Sigmoid colon (tissue), 7 donors: ENCODE measurements at places on chromosomes 7 and 10. TPM values are rescaled to one million over a fixed set of nuclear protein-coding genes. Genes with fewer than 3 reads are reported as not detected.

The FEZF1 gene
- not detected for polyA plus RNA-seq

The MCMBP gene
- polyA plus RNA-seq, result 29.3 TPM

The NPY4R2 gene
- polyA plus RNA-seq, result 1.2 TPM

The AGR3 gene
- polyA plus RNA-seq, result 178 TPM

The FOXP2 gene
- 3.0 TPM for polyA plus RNA-seq

The LEP gene
- not detected for polyA plus RNA-seq

The RBP4 gene
- polyA plus RNA-seq, result 4.2 TPM

The DPYSL4 gene
- polyA plus RNA-seq, result not detected

The HTRA1 gene
- polyA plus RNA-seq, result 36.0 TPM

The HYAL4 gene
- not detected for polyA plus RNA-seq
